Neural progenitor cell (in vitro differentiated cells): ENCODE measurements at places on chromosomes 12 and 14. TPM values are rescaled to one million over a fixed set of nuclear protein-coding genes. Genes with fewer than 3 reads are reported as not detected.

DNA sequence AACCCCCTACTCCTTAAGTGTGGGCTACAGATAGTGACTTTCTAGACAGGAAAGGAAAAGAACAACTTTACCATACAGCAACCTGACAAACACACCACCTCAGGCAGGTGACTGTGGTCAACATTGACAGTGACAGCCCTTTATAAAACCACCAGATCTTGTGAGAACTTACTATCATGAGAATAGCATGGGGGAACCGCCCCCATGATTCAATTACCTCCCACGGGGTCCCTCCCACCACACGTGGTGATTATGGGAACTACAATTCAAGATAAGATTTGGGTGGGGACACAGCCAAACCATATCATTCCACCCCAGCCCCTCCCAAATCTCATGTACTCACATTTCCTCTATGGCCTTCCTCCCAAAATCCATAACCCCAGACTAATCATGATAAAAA is 16.3 kb downstream of the OR10P1 start:
- H3K27me3 ChIP-seq = peaks cover 10% of the 10 kb centered on the region
- no peaks in the 10 kb centered on the region for H3K36me3 ChIP-seq
- H3K4me1 ChIP-seq = no peaks in the 10 kb centered on the region
- H3K4me3 ChIP-seq = no peak overlapping the region
- no peak for DNase-seq

DNA sequence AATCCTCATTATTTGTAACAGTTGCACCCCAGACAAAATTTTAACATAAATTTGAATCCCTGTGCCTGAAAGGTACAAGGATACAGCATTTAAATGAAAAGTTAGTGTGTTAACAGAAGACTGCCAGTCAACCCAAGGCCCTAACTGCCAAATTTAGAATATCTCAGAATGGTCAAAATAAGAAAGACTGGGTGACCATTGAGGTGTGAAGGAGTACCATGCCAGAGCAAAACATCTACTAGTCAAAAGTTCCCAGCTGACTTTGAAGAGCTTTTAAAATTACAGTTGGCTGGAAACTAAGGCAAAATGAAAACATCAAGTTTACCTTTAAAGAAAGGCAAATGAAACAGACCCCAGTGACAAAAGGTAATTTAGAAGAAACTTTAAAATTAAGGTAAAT is 18.4 kb downstream of the SAV1 start:
- H3K27ac ChIP-seq = no peak overlapping the region
- no peaks in the 10 kb centered on the region for H3K27me3 ChIP-seq
- no peaks in the 10 kb centered on the region for H3K36me3 ChIP-seq
- no peak overlapping the region for H3K4me3 ChIP-seq
- no peaks in the 10 kb centered on the region for H3K4me1 ChIP-seq

- H3K27ac ChIP-seq = no peak overlapping the region
- H3K4me3 ChIP-seq = no peak overlapping the region
- no peaks in the 10 kb centered on the region for H3K27me3 ChIP-seq
Observed at GRCh38 chr12:19462406-19462805, 23.1 kb downstream of the AEBP2 start.

GRCh38 chr12:22543246-22544037 is 900 bp downstream of the C2CD5 start:
- peak; percentile 59 for DNase-seq
- H3K27me3 ChIP-seq = no peaks in the 10 kb centered on the region
- H3K36me3 ChIP-seq = no peaks in the 10 kb centered on the region
- H3K27ac ChIP-seq = peak overlapping the region; percentile 91

GRCh38 chr12:97275728-97276590 is 186.6 kb upstream of the RMST start:
- H3K27me3 ChIP-seq = no peaks in the 10 kb centered on the region
- DNase-seq = peak; percentile 94
- H3K36me3 ChIP-seq = peaks cover 11% of the 10 kb centered on the region
- H3K4me3 ChIP-seq = peak overlapping the region; percentile 24
- peaks cover 45% of the 10 kb centered on the region for H3K4me1 ChIP-seq

DNA sequence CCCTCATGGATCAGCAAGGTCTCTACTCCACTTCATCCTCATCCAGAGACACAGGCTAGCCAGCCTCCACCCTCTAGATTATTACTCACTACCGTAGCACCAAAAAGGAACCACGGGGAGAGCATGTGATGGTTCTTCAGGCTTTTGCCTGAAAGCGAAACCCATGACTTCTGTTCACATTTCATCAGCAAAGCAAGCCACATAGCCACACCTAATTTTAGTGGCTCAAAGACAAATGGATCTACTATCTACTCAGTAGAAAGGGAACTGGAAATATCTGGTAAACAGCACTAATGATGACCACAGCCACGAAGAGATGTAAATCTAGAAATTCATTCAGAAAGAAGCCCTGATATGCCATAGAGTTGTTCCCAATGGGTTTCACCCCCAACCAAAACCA is 51.4 kb downstream of the VCPKMT start:
- no peaks in the 10 kb centered on the region for H3K36me3 ChIP-seq
- H3K4me1 ChIP-seq = peaks cover 15% of the 10 kb centered on the region
- H3K4me3 ChIP-seq = no peak overlapping the region

GRCh38 chr14:105201156-105201924 is 20.2 kb upstream of the NUDT14 start:
- DNase-seq = peak; percentile 38
- no peak overlapping the region for H3K4me3 ChIP-seq
- no peak overlapping the region for H3K27ac ChIP-seq
- no peaks in the 10 kb centered on the region for H3K36me3 ChIP-seq

DNA sequence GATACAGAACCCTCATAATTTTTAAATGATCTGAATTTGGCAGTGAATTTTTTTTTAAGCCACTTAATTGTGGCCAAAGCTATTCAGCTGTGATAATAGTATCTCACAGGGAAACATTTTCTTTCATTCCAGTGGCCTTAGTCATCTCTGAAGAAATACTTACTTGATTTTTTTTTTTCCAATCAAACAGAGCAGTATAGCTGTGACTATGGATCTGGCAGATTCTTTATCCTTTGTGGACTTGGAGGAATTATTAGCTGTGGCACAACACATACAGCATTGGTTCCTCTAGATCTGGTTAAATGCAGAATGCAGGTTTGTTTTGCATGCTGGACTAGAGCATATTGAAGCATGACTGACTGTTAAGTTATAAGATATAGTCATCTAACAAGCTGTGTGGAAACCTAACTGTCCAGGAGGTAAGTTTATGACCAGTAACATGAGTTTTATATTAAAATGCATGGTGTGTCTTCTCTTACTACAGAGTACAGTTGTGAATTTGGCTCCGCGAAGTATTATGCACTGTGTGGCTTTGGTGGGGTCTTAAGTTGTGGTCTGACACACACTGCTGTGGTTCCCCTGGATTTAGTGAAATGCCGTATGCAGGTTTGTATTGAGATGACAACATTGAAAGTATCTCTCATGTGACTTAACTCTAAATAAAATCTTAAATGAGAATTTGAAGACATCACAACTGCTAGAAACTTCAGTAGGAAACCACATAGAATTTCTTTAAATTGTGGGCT is 1.9 kb downstream of the SLC25A3 start:
- no peaks in the 10 kb centered on the region for H3K27me3 ChIP-seq
- DNase-seq = no peak
- peak overlapping the region; percentile 98 for H3K4me3 ChIP-seq
- no peak overlapping the region for H3K27ac ChIP-seq

DNA sequence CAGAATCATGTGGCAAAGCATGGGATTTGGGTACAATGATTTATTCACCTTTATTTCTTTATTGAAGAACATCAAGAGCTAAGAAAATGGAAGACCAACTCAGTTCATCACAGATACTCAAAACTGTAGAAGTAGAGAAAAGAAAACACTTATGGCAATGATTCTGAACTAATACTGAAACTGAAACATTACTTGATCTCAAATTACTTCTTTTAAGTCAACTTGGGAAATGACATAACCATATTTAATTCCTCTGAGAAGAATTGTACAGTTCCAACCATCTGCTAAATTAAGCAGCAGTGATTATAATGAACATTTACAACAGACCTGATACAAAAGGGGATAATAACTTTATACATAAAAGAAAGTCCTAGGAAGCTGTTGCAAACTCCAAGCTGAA is 466.5 kb downstream of the TMTC2 start:
- H3K4me1 ChIP-seq = peaks cover 6% of the 10 kb centered on the region
- H3K36me3 ChIP-seq = no peaks in the 10 kb centered on the region
- DNase-seq = no peak
- no peak overlapping the region for H3K4me3 ChIP-seq

DNA sequence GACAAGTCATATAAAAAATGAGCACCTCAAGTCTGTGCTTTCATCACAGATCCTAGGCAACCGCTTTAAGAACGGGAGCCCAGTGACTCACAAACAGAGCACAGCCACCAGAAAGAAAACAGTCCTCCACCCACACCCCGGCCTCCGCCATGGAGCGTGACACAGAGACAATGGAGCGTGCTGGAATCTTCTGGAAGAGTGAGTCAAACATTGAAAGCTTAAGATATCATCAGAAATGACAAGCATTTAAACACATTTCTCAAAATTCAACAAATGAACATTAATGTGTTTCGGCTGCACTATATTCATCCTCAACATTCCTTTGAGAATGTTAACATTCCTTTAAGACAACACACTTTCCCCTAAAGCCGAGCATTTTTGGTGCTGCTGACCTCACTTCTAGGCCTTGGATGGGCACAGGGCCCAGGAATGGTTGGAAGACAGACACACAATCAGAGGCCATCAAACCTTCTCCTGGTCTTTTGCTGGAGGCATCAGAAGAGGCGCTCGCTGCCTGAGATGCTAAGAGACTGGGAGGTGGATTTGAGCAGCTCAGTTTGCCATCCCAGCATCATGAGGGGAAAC is 23.6 kb upstream of the TMEM132D start:
- no peak for DNase-seq
- no peaks in the 10 kb centered on the region for H3K4me1 ChIP-seq
- no peak overlapping the region for H3K4me3 ChIP-seq
- no peak overlapping the region for H3K27ac ChIP-seq
- H3K36me3 ChIP-seq = no peaks in the 10 kb centered on the region

Gene SLC7A8
- total RNA-seq = 56.5 and 83.7 TPM in 2 replicates

Gene MAP1LC3B2
- total RNA-seq = 0.39 and 1.5 TPM in 2 replicates

Gene ESPL1
- total RNA-seq = 34.3 and 54.0 TPM in 2 replicates

Gene TAS2R9
- total RNA-seq = not detected in 2 replicates

Gene TMCC3
- total RNA-seq = 7.2 and 9.5 TPM in 2 replicates

Gene ERBB3
- 6.3 and 8.8 TPM in 2 replicates for total RNA-seq

Gene HOXC5
- not detected in 2 replicates for total RNA-seq

Gene BATF
- not detected in 2 replicates for total RNA-seq

Gene SMIM41
- not detected in 2 replicates for total RNA-seq
